ELR (cell line): ENCODE measurements at places on chromosomes 12 and 14.

DNA sequence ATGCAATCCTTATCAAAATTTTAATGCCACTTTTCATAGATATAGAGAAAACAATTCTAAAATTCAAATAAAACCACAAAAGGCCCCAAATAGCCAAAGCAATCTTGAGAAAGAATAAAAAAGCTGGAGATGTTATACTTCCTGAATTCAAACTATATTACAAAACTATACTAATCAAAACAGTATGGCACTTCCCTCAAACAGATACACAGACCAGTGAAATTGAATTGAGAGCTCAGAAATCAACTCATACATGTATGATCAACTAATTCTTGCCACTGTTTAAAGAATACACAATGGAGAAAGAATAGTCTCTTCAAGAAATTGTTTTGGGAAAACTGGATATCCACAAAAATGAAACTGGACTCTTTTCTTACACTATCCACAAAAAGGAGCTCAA, 55.4 kb downstream of the FOXG1 start:
- DNase-seq, result no peak

DNA sequence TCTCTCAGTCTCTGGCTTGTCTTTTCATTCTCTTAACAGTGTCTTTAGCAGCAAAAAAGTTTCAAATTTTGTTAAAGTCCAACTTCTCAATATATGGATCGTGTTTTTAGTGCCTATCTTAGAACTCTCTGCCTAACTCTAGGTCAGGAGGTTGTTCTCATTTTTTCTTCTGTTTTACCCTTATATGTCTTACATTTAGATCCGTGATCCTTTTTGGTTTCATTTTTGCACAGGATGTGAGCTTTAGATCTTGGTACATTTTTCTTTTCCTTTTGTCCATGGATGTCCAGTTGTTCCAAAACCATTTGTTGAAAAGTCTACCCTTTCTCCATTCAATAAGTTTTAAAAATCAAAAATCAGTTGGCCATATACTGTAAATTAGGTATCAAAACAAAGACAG, 6.8 kb downstream of the VRK1 start:
- no peak for DNase-seq

- no peak for DNase-seq
Measured at GRCh38 chr14:105091517-105092170, 26.4 kb upstream of the GPR132 start.

GRCh38 chr14:21070610-21071224, 613 bp downstream of the ARHGEF40 start:
- peak; percentile 50 for DNase-seq

DNA sequence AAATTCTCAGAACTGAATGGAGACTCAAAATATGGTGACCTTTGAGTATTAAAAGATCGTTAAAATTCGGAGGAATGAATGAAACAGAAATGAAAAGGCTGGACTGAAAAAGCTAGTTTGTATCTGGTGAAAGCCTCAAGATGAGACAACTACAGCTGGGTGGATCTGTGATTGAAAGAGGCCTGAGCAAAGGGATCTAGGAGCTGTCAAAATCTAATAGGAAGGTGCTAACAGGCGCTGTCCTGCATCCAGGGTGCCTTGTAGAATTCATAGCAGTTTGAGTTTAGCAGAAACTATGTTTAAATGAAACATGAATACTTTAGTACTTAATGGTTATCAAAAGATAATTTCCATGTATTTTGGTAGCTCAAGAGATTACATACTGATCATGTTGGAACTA, 2.3 kb downstream of the YY1 start:
- no peak for DNase-seq

- peak; percentile 59 for DNase-seq
Measured at GRCh38 chr12:71871116-71871515, 31.6 kb downstream of the TBC1D15 start.

- DNase-seq, result no peak
Measured at GRCh38 chr14:59728304-59728703, 142.3 kb downstream of the RTN1 start.

DNA sequence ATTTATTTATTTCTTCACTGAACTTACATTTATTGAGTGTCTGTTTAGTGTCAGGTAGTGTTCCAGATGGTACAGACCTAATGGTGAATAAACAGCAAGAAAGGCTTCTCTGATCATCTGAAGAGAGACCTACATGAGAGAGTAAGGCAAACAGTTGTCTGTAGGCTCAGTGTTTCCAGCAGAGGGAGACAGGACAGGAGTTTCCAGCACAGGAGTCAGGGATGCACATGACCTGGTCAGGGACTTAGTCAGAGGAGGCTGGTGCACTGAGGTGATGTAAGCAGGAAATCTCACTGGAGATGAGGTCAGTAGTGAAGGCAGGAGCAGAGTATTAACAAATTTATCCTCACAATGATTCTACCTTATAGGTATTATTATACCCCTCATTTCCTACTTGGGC, 233.2 kb downstream of the MDGA2 start:
- peak; percentile 4 for DNase-seq
